ENCODE measurements at places on chromosomes 4 and X.
A peak's percentile ranks its signal among the peaks of the same experiment; 100 is the strongest.

DNA sequence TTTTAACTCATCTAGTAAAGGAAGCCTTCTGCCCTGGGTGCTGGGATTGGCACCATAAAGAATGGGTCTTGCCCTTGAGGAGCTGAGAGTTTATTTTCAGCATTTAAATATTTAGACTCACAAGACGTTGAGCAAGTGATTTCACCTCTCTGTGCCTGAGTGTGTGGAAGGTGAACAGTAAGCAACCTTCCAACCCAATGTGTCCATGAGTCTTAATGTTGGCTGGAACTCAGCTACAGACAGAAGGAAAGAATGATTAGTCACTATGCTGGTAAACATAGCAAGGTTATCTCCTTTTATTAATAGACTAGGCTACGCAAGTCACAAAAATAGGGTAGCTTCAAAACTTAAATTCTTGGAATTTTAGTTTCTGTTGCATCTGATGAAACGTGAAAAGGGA lies 277.4 kb upstream of the GATB start:
- DNase-seq: peak; percentile 42

- no peak for DNase-seq
Measured at GRCh38 chr4:151687021-151687640, 73.7 kb downstream of the GATB start.

DNA sequence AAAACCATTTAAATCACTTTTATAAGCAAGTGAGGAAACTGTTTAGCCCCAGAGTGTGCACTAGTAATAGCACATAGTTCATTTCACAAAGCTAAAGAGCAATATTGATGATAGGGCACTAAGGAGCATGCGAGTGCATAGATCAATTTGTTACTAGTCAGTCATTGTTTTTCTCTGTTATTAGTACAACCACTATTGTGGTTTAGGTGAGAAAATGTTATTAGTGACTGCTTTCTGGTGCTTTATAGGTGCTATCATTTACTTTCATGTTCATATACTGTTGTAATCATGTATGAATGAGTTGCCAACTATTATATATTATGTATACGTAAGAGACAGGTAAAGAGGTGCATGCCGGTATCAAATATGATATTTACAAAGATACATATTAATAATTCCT lies 113.8 kb downstream of the CCSER1 start:
- DNase-seq: no peak

- no peak for DNase-seq
Measured at GRCh38 chr4:89007338-89007939, 49.5 kb downstream of the FAM13A start.

DNA sequence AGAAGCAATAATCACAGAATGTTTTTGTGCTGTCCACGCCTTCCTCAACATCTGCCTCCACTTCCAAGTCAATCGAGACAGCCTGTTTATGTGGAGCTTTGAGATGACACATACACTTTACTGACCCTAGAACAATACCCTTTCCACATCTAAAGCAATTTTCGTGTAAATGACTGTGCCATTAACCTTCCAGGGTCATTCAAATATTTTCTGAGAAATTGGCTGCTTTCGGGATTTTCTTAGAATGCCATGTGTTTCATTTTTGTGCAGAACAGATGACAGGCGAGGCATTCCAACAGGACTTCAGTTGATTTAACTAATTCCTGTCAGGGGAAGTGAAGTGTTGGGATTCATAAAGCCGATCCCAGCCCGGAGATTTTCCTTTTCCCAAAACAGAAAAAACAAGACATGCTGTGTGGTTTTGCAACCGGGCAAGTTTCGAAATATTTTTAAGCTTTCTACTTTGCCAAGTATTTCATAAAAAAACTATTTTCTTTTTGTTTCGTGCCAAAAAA lies 73.9 kb downstream of the SORBS2 start:
- peak; percentile 72 for DNase-seq

DNA sequence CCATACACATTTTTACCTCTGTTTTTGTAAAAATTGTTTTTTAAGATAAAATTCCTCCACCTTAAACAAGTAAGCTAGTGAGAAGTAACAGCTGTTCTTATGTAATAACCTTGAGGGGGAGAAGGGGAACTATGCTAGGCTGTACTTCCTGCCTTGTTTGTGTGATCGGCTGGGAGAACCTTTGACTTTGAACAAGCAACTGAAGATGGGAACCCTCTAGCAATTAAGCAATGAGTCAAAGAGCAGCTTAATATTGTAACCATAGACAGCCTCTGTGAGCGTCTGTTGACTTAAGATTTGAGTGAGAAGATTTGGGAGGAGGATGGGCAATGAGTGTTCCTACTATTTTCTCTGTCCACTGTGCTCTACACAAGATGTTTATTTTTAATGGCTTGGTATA lies 135.1 kb downstream of the SCLT1 start:
- DNase-seq: no peak

GRCh38 chr4:130071746-130072145 lies 975.8 kb downstream of the C4orf33 start:
- DNase-seq: no peak

DNA sequence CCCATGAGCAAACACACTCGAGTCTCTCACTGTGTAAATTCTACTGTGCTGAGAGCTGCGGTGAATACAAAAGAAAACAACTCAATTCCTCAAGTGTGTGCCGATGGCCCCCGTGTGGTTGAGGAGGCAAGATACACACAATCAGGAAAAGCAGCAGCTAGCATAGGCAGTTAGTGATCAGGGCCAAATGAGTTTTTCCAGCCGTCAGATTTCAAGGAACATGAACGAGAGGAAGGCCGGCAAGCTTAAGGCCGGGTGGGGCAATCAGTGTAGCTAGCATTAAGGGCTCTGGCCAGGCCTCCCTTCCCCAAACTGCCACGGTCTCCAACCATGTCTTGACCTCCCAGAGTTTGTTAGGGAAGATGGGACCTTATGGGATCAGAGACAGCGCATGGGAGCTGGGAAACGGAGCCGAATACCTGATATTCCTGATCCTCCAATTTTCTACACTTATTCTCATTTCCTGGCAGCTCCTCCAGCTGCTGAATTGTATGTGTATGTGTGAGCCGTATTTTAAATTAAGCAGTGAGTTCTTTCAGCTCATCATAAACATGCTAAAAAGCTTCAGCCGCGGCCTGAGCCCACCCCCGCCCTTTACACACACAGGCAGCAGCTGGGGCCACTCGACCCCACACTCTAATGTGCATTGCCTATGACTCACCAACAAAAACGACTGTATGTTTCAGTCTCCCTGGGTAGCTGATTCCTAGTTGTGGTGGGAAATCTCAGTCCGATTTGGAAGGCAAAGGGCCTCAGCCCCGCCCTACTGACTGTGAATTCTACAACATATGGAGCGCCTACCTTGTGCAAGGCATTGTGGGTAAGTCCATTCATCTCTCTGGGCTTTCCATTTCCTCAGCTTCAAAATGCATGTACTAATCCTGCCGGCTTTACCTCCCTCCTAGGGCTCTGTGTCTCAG lies 59.9 kb downstream of the RTL9 start:
- peak; percentile 58 for DNase-seq

- peak; percentile 81 for DNase-seq
Measured at GRCh38 chrX:13397878-13398818, 78.3 kb upstream of the ATXN3L start.

GRCh38 chr4:149719806-149720205 lies 95.8 kb downstream of the IQCM start:
- no peak for DNase-seq

- DNase-seq: no peak
Measured at GRCh38 chrX:6052111-6052745, 176.4 kb downstream of the NLGN4X start.

GRCh38 chr4:51867689-51868448 lies 24.9 kb downstream of the DCUN1D4 start:
- no peak for DNase-seq

- no peak for DNase-seq
Measured at GRCh38 chr4:161005746-161006145, 1158.1 kb downstream of the FSTL5 start.

DNA sequence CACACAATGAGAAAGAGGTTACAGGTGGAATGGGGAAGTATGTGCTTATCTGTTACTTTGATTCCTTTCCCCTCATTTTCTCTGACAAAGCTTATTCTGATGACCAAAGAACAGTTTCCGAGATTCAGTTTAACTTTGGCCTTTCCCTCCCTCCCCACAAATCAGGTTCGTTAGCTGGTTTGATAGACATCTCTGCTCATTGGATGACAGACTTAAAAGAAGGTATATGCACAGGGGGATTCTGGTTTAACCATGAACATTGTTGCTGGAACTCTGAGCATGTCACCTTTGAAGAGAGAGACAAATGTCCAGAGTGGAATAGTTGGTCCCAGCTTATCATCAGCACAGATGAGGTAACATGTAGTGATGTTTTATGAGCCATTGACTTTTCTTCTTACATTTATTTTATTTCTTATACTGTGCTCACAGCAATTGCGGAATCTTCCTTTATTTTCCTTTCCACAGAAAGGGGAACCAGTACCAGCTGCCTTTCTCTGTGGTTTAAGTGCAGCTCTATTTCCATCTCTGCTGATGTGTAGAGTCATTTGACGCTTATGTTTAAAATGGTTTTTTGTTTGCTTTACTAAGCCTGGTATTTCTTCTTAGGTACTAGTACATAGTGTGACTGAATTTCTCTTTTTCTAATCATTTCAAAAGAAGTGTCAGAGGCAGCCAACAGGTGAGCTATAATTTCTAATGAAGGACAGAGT lies 125.0 kb downstream of the AKAP4 start:
- no peak for DNase-seq

- no peak for DNase-seq
Measured at GRCh38 chr4:48722509-48723446, 57.3 kb downstream of the FRYL start.

DNA sequence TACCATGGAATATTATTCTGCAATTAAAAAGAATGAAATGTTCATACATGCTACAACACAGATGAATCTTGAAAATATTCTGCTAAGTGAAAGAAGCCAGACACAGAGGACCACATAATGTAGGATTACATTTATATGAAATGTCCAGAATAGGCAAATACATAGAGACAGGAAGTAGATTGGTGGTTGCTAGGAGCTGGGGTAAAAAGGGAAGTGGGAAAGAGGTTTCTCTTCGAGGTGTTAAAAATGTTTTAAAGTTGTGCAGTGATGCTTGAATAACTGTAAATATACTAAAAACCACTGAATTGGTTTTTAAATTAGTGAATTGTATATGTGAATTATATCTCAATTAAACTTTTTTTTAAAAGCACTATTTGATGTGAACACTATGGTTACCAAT lies 3.6 kb upstream of the NXT2 start:
- no peak for DNase-seq

GRCh38 chrX:11143931-11144678 lies 33.0 kb downstream of the HCCS start:
- peak; percentile 65 for DNase-seq

- DNase-seq: no peak
Measured at GRCh38 chr4:102551958-102552565, 50.9 kb downstream of the NFKB1 start.

- DNase-seq: peak; percentile 24
Measured at GRCh38 chr4:87046121-87046551, 111.3 kb downstream of the AFF1 start.

DNA sequence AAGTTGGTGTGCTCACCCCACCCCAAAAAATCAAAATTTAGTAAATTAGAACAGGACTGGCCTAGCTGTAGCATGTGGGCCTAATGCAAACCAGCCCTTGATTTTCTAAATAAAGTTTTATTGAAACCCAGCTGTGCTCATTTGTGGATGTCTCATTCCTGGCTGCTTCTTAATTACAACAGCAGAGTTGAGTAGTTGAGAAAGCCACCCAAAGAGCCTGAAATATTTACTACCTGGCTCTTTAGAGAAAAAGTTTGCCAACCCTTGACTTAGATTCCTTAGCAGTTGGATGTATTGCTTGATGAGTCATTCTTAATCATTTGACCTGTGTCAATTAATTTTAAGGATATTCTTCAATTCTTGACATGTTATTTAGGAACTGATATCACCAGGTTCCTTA lies 168.3 kb upstream of the PUDP start:
- no peak for DNase-seq

DNA sequence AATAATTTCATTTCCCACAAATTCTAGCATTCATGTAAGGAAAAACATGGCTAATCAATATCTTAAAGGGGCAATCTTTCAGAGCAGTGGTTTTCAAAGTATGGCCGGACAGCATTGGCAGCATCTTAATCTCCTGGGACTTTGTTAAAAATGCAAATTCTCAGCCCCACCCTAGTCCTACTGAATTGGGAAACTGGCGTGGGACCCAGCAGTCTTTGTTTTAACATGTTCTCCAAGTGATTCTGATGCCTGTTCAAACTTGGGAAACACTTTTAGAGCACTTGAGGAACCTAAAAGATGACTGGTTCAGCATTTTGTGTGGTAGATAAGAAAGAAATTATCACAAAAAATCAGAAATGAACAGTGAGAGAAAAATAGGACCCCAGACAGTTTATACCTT lies 65.7 kb downstream of the ZFX start:
- DNase-seq: no peak

DNA sequence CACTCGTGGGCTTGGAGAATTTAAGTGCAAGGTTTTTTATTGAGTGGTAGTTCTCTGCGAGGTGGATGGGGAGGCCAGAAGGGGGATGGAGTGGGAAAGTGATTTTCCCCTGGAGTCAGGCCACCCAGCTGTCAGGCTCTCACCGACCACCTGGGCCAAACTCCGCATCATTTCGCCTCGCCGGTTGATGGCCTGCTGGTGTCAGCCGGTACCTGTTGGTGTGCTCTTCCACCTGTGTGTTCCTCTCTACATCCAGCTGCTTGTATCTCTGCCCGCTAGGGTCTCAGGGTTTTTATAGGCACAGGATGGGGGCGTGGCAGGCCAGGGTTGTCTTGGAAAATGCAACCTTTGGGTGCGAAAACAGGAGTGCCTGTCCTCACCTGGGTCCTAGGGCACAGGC lies 200.9 kb downstream of the DACH2 start:
- no peak for DNase-seq

DNA sequence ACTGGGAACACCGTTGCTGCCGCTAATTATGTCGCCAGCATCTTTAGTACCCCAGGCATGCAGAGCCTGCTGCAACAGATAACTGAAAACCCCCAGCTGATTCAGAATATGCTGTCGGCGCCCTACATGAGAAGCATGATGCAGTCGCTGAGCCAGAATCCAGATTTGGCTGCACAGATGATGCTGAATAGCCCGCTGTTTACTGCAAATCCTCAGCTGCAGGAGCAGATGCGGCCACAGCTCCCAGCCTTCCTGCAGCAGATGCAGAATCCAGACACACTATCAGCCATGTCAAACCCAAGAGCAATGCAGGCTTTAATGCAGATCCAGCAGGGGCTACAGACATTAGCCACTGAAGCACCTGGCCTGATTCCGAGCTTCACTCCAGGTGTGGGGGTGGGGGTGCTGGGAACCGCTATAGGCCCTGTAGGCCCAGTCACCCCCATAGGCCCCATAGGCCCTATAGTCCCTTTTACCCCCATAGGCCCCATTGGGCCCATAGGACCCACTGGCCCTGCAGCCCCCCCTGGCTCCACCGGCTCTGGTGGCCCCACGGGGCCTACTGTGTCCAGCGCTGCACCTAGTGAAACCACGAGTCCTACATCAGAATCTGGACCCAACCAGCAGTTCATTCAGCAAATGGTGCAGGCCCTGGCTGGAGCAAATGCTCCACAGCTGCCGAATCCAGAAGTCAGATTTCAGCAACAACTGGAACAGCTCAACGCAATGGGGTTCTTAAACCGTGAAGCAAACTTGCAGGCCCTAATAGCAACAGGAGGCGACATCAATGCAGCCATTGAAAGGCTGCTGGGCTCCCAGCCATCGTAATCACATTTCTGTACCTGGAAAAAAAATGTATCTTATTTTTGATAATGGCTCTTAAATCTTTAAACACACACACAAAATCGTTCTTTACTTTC lies 1.8 kb downstream of the UBQLN2 start:
- peak; percentile 5 for DNase-seq
